NCI-H226 (cell line): ENCODE measurements at places on chromosomes 1 and 21.

- no peak for DNase-seq
Measured at GRCh38 chr1:111474106-111474505, 322 bp downstream of the C1orf162 start.

GRCh38 chr1:183804916-183805841 lies at the start of gene RGL1:
Gene RGL1 (plus strand): TSS chr1:183805120. CDS start chr1:183805298, 178 bp downstream.
- peak; percentile 36 for DNase-seq

- no peak for DNase-seq
Measured at GRCh38 chr1:3011631-3012455, 9.4 kb upstream of the ACTRT2 start.

GRCh38 chr1:163897412-163898155 lies 575.8 kb downstream of the NUF2 start:
- DNase-seq = no peak

GRCh38 chr1:70220517-70221237 lies 503 bp upstream of the SRSF11 start:
- DNase-seq = no peak

- no peak for DNase-seq
Measured at GRCh38 chr1:204286831-204287421, 72.8 kb downstream of the PLEKHA6 start.

DNA sequence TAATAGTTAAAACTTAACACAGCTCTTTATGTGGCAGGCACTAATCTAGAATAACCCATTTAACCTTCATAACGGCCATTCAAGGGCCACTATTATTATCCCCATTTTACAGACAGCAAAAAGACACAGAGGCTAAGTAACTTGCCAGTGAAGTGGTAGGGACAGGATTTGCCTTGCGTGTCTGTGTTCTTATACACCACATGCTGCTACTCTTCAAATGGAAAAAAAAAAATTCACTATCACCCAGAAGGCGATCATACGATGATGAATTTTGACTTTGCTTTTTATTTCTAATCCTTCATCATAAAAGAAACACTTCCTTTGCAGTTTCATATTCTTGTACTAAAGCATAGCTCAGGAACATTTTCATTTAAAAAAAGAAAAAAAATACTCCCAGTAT lies 65.5 kb downstream of the RERE start:
- no peak for DNase-seq

DNA sequence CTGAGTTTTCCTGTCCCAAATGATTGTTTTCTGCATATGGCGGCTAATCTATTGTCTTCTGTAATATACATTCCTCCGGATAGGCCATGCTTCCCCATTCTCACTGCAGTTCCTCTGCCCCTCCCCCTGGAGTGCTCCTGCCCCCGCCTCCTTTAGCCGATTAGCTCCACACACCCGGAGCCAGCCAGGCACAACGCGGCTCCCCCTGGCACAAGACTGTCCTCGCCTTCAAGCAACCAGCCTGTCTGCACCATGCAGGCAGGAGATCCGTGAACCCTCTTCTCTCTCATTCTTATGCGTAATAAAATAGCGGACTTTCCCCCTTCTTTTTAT lies 18.0 kb downstream of the SERTAD4 start:
- no peak for DNase-seq

GRCh38 chr1:174642393-174642792 lies 194.6 kb downstream of the GPR52 start:
- DNase-seq = no peak

GRCh38 chr1:226688056-226688748 lies 50.9 kb downstream of the ITPKB start:
- DNase-seq = no peak

DNA sequence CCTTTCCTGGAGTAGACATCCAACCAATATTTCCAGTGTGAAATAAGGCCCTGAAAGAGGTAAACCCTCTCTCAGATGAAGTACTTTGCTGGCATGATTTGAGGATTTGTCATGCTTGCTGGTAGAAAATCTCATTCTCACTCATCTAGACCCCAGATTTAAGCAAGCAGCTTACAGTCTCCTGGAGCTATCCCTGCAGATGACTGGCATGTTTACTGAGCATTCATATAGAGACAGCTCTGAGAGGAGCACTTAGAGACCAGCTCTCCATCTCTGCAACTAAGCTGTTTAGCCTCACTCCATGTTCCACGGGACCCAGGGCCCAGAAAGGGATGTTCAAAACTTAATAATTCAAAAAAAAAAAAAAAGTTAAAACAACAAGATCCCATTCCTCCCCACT lies 34.2 kb downstream of the GPR161 start:
- no peak for DNase-seq

- peak; percentile 86 for DNase-seq
Measured at GRCh38 chr1:154867064-154867825, 2.8 kb downstream of the KCNN3 start.

- peak; percentile 7 for DNase-seq
Measured at GRCh38 chr1:34066981-34067603, 97.9 kb downstream of the CSMD2 start.

GRCh38 chr1:179925922-179926849 lies 28.4 kb upstream of the CEP350 start:
- peak; percentile 77 for DNase-seq

DNA sequence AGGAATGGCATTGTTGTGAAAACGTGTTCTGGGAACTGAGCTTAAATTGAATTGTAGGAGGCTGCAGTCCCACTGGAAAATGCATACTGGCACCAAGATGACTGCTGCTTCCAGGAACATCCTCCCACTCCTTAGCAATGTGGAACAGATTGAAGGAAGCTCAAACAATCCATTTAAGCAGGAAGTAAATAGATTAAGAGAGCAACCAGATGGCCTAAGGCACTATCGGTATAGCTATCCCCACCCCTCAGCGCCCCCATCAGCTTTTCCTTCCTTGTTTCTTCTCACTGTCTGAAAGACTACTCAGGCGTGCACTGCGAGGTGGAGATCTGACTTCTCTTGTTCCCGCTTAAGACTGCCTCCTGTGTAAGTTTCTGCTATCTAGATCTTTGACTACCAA lies 4.0 kb upstream of the IFI16 start:
- DNase-seq = no peak

- no peak for DNase-seq
Measured at GRCh38 chr21:31910074-31910470, 37.3 kb downstream of the HUNK start.

DNA sequence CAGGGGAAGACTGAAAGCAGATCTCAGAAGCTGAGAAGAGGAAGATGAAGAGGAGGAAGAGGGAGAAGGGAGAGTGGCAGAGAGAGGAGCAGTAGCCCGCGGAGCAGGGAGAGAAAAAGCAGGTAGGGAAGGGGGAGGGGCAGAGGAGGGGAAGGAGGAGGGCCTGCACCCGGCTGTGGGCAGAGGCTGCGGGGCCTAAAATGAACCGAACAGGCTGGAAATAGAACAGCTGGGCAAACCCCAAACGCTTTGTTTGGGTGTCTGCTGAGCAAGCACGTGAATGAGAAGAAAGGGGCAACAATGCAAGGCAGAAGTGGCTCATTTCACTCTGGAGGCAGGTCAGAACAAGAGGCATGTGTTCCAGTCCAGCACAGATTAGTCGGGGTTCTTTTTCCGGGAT lies 33.5 kb downstream of the KCNC4 start:
- no peak for DNase-seq

GRCh38 chr1:180501865-180502360 lies 464 bp downstream of the ACBD6 start:
- DNase-seq = no peak

- DNase-seq = no peak
Measured at GRCh38 chr1:234408757-234409156, 35.5 kb downstream of the COA6 start.

- DNase-seq = no peak
Measured at GRCh38 chr1:175572932-175573868, 170.2 kb downstream of the TNR start.

DNA sequence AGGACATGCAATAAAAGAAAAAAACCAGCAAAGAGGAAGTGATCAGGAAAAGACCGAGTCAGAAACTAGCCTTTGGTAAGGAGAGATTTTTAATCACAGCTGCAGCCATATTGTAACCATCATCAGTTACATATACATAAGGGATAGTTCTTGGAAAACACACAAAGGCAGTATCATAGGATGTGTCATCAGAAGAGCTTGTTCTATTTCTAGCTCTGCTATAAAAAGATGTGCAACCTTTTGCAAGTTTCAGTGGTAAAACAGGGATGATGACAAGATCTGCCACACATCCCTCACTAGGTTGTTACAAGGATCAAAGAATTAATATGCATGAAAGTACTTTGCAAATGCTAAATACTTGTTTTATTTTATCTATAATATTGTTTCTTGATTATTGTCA lies 342.0 kb downstream of the VAV3 start:
- no peak for DNase-seq

DNA sequence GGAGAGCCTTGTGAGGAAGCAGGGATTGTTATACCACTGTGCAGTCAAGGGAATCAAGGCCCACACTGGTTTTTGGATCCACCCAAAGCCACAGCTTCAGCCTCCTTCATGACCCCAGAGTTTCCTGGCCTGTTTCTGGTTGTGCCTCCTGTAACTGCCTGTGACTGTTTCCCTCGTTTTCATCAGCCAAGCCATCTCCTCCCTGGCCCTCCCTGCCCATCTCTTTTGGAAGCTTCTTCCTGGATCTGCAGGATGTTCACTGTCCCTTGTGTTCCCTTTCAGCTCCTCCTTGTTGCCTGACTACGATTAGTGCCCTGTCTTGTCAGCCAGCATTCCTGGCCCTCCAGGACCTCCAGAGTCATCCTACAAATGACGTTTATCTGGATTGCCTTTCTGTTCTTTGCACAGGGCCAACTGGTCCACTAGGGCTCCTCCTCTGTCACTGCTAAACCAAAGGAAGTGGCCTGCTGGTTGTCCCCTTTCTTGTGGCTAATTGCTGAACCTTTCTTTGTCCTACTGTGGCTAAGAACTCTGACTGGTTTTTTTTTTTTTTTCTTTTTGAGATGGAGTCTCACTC lies 17.9 kb downstream of the SFT2D2 start:
- no peak for DNase-seq

GRCh38 chr1:107795441-107795840 lies 169.5 kb downstream of the VAV3 start:
- DNase-seq = no peak

DNA sequence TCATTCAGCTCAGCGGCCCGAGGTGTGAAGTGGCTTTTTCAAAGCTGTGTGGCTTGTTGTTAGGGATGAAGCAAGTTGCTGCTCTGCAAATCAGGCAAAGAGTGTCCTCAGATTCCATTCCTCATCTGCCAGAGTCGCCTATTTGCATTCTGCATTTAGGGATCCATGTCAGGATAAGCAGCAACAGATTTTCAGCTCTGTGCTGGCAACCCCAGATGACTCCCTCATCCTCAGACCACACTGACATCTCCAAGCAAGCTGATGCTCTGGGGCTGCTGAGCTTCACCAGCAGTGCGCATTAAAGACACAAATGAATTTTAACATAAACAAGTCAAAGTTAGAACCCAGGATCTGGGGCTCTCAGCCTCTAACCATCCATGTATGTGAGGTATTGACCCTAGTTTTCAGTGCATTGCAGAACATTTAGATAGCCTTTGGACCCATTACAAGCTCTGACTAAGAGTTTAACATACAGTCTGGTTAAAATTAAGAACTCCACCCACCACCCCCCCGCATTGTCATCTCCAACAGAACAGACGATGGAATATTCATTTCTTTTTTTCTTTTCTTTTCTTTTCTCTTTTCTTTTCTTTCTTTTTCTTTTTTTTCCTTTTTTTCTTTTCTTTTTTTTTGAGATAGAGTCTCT lies 10.9 kb downstream of the CFAP107 start:
- DNase-seq = no peak

DNA sequence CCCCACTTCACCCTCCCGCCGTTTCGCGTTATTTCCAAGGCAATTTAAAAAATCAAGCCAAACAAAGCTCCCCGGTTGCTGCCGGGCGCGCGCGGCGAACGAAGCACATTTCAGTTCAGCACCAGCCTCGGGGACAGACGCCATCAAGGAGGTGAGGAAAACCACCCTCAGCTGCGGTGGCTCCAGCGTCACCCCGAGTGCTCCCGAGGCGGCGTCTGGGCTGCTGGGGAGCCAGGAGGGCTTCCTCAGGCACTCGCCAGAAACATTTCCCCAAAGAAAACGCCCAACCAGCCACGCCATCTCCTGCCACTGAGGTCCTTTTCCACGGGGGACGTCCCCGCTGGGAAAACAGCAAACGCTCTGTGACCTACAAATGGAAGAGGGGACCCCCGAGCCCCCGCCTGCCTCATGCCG lies 623 bp downstream of the GNG4 start:
- DNase-seq = no peak

- no peak for DNase-seq
Measured at GRCh38 chr1:51297401-51298321, 32.7 kb downstream of the TTC39A start.

GRCh38 chr1:98674075-98674781 lies 12.7 kb downstream of the SNX7 start:
- no peak for DNase-seq

DNA sequence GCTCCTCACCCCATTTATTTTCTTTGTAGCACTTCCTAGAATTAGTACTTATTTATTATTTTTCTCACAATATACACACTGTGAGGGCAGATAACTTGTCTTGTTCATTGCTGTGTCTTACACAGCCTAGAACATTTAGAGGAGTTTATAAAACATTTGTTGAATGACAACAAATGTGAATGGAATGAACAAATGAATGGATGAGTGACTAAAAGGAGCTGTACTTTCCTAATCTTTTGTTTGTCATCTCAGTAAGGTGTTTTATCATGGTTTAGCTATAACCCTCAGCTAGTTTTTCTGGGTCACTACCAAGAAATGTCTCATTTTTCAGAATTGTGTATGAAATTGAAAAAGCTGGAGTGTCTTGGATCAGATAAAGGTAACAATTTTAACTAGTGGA lies 239.3 kb upstream of the KCNK2 start:
- DNase-seq = no peak

- DNase-seq = peak; percentile 22
Measured at GRCh38 chr1:36576118-36576517, 93.4 kb upstream of the CSF3R start.

- DNase-seq = no peak
Measured at GRCh38 chr1:95426772-95427171, 192.8 kb downstream of the RWDD3 start.

GRCh38 chr1:237736372-237737029 lies 154.2 kb downstream of the ZP4 start:
- DNase-seq = no peak

DNA sequence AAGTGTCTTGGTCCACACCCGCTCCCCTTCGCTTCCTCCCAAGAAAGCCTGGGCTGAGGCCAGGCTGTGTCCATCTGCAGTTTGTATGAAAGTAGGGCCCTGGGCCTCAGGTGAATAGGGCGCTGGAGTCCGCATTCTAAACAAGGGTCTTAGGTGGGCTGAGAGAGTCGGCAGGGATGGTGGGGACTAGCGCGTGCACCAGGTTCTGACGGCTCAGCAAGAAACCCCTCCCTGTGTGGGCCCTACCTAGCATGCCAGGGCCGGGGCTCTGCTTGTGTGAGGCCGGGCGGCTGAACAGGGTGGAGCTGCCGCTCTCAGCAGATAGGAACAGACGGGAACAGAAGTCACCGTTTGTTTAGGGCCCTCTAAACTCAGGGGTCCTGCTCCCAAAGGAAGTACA lies 1.7 kb downstream of the ACTRT2 start:
- DNase-seq = no peak

DNA sequence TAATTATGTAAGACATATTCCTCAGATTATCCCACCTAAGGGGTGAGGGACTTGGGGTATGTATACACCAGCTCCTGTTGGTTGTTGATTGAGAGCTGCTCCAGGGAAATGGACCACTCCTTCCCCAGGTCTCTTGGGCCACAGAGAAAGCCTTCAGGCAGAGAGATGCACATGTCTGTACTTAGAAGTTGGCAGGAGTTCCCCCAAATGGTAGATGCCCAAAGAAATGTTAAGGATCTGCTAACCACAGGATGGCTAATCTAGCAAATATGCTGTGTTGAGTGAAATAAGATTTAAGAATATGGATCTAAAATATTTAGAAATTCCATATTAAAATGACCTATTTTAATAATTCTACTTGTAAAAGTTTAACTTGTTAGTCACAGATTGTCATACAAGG lies 100.8 kb upstream of the DNAH14 start:
- no peak for DNase-seq
